GM10248 (cell line): ENCODE measurements at places on chromosomes 13 and 19.
A peak's percentile ranks its signal among the peaks of the same experiment; 100 is the strongest.

DNA sequence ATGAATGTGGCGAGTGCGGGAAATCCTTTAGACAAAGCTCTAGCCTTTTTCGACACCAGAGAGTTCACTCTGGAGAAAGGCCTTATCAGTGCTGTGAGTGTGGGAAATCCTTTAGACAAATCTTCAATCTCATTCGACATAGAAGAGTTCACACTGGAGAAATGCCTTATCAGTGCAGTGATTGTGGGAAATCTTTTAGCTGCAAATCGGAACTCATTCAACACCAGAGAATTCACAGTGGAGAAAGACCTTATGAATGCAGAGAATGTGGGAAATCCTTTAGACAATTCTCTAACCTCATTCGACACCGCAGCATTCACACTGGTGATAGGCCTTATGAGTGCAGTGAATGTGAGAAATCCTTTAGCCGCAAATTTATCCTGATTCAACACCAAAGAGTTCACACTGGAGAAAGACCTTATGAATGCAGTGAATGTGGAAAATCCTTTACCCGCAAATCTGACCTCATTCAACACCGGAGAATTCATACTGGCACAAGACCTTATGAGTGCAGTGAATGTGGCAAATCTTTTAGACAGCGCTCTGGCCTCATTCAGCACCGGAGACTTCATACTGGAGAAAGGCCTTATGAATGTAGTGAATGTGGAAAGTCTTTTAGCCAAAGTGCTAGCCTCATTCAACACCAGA, 5.7 kb downstream of the ZNF551 start:
- no peak for DNase-seq

GRCh38 chr19:57210381-57210780, 19.1 kb downstream of the ZNF264 start:
- DNase-seq: no peak

- DNase-seq: no peak
Measured at GRCh38 chr19:31100981-31101380, 248.3 kb downstream of the TSHZ3 start.

GRCh38 chr19:52464798-52465470, 11.6 kb downstream of the ZNF578 start:
- no peak for DNase-seq

DNA sequence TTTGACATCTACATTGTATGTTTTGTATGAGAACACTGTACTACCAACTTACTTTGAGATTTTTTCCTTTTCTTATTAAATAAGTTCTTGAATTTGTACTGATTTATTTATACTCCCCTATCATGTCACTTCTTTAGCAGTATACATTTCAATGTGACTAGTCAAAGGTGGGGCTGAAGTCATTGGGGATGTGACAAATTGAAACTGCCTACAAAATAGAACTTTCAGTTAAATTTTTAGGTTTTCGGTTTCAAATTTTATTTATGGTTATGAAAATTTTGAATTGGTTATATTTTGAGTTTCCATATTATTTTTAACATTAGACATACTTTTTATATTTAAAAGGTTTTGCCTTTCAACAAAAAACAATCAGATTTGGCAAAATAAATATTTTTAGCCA, 221.6 kb downstream of the NBEA start:
- DNase-seq: peak; percentile 10

- DNase-seq: no peak
Measured at GRCh38 chr19:41186971-41187883, 5.8 kb upstream of the CYP2S1 start.

DNA sequence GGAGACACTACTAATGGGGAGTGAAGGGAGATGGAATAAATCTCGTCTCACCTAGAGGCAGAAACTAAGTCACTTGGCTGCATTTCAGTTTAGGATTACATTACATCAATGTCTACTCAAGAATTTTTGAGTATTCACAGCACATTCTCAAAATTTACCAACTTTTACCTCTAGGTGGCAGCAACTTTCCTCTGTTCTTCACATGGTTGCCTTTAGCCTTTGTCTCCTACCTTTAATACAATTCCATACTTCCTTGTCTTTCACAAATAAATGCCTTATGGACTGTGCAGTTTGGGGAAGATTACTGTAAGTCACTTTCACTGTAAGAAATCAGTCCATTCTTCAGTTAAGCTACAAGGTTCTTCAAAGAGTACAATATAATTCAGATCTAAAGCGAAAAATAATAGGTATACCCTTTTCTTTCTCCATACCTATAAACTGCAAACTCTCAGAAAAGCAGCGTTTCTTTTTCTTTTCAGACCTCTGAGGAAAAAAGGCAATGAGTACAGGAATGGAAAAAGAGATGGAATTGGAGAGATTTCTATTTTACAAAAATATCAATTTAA, 379.4 kb downstream of the KLF12 start:
- DNase-seq: peak; percentile 31

DNA sequence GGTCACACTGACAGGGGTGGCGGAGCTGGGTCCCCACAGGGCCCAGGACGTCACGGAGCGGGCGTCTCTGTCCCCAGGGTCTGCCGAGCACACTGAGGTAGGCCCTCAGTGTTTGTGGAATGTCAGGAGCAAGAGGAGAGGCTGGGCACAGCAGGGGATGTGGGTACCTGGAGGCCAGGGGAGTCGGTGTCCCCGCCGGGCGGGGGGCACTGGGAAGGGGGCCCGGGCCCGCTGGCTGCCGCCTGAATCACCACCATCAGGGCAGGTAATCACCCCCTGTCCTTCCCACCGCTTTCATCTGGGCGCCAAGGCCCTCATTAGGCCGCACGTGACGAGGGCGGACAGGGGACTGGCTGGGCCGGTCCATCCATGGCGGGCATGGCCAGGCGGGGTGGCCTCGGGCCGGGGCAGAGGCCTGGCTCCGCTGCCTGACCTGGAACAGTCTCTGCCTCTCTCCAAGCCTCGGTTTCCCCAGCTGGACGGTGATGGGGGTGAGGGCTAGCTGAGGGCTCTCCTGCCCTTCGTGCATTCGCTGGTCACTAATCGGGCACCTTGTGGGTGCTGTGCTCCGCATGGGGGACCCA, 1.0 kb downstream of the FGF22 start:
- no peak for DNase-seq

- DNase-seq: peak; percentile 78
Measured at GRCh38 chr19:41871573-41872383, 5.3 kb upstream of the CD79A start.

GRCh38 chr13:46796129-46796514, 839 bp downstream of the ESD start:
- DNase-seq: no peak

- DNase-seq: no peak
Measured at GRCh38 chr13:38099751-38100150, 230.2 kb upstream of the TRPC4 start.

GRCh38 chr13:98919566-98919965, 58.3 kb downstream of the DOCK9 start:
- no peak for DNase-seq

DNA sequence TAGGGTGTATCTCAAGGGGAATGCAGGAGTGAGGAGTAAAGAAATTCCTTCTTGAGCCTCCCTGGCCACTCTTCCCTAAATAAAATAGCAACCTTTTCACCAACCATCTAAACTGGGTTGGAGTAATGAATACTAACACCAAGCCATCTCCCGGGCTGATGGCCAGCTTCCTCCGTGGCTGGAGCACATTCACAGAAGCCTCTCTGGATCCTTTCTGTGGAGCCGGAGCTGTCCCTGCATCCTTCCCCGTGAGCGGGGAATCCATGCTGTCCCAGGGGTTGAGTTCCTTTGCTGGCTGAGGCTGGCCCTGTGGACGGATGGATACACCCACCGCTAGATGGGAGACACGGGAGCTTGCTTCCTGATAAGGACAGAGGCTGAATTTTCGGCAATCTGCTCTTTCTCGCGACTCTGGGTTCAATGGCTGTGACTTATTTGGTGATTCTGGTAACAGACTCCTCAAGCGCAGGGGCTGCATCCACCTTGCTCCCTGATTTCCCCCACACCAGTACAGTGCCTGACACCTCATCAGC, 370.3 kb downstream of the ZNF536 start:
- no peak for DNase-seq

DNA sequence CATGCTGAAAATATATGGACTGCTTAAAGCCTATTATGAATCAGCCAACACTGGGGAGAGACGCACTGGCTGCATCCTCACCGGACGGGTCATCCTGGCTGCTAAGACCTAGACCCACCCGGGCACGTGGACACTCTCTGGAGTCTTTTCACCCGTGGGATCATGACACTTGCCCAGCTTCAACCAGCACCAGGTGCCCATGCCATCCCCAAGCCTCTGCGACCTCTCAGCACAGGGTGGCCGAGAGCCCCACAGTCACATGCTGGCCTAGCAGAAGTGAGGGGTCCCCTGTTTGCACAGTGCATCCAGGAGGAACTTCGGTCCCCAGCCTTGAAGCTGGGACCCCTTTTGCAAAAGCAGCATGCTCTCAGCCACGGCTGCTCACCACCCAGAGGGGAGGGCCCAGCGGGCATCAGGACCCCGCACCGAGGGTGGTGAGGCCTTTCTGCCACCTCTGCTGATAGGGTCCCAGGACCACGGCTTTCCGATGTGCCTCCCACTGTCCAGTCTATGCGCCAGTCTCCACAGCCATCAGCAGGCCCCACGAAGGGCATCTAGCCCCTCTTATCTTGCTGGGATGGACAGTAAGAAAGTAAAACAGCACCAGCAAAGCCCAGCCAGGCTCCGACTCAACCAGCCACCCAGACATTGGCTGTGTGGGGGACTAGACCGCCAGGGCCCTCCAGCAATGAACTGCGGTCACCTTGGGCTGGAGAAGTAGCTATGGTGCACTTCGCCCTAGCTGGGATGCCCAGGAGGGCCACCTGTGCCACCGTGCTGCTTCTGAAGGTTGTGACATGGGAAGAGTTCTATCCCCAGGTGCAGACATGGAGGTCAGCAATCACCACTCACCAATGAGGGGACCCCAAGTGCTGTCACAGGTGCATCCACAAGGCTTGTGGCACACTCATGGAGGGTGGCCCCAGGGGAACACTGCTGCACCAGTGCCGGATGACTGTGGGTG, 73.1 kb downstream of the CEBPG start:
- no peak for DNase-seq

- DNase-seq: no peak
Measured at GRCh38 chr19:29843180-29844051, 31.6 kb downstream of the CCNE1 start.

DNA sequence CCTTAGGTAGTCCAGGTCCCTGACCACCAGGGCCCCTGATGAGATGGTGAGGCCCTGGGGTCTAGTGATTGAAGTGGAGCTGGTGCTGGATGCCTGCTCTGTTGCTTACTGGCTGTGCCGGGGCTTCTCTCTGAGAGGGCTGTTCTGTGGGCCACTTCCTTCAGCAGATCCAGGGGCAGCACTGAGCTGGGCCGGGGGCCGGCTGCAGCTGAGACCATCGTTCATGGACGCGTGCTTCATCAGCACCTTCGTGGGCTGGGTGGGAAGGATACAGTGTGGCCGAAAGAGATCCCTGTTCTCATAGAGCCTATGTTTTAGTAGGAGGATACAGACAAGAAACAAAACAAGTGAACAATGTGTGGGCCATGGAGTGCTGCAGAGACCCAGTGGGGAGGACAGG, 33.2 kb upstream of the TEX29 start:
- no peak for DNase-seq

GRCh38 chr13:23618341-23618740, 48.1 kb downstream of the TNFRSF19 start:
- DNase-seq: no peak

GRCh38 chr13:84296401-84296800, 414.1 kb upstream of the SLITRK1 start:
- no peak for DNase-seq

GRCh38 chr13:30145709-30146367, 161.5 kb downstream of the KATNAL1 start:
- peak; percentile 70 for DNase-seq

GRCh38 chr13:25746131-25746530, 305.7 kb downstream of the SHISA2 start:
- no peak for DNase-seq

- DNase-seq: peak; percentile 67
Measured at GRCh38 chr13:24280720-24281119, 28.7 kb upstream of the C1QTNF9 start.

DNA sequence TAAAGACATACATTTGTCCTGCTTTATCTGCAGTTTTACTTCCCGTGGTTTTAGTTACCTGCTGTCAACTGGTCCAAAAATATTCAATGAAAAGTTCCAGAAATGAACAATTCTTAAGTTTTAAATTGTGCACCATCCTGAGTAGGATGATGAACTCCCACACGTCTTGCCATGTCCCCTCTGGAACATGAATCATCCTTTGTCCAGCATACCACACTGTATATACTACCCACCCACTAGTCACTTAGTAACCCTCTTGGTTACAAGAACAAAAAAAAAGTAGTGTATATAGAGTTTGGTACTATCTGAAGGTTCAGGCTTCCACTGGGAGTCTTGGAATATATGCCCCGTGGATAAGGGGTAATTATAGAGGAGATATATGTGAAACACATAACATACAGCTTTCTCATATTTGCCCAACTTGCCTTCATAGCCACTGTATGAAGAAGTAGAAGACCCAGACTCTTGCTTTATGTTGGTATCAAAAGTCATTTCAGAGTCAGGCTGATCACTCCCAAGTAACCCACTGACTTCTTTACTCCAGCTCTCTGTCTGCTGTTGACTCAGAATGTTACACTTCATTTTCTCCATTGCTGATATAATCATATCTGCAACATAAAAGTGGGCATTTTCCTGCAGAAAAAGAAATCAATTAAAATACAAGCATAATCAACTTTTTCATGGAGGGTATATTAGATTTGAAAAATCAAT, 19.3 kb downstream of the RUBCNL start:
- DNase-seq: no peak

DNA sequence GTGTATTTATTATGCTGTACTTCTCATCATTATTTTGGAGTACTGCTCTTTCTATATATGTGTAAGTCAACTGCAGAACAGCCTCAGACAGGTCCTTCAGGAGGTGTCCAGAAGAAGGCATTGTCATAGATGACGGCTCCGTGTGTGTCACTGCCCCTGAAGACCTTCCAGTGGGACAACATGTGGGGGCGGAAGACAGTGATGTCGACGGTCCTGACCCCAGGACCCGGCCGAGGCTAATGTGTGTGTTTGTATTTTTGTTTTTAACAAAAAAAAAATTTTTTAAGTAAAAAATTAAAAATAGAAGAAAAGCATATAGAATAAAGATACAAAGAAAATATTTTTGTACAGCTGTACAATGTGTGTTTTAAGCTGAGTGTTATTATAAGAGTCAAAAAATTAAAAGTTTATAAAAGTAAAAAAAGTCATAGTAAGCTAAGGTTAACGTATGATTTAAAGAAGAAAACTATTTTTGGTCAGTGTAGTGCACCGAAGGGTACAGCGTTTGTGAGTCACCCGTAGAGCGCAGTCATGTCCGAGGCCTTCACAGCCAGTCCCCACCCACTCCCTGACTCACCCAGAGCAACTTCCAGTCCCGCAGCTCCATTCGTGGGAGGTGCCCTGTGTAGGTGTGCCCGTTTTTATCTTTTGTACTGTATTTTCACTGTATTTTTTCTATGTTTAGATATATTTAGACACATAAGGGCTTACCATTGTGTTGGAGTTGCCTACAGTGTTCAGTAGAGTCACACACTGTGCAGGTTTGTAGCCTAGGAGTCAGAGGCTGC, 42.2 kb upstream of the SPACA7 start:
- DNase-seq: no peak
